ENCODE measurements at places on chromosomes 16 and 17.

- no peak for DNase-seq
These were observed 169.3 kb downstream of the RBFOX3 start for GRCh38 chr17:79441356-79442160.

DNA sequence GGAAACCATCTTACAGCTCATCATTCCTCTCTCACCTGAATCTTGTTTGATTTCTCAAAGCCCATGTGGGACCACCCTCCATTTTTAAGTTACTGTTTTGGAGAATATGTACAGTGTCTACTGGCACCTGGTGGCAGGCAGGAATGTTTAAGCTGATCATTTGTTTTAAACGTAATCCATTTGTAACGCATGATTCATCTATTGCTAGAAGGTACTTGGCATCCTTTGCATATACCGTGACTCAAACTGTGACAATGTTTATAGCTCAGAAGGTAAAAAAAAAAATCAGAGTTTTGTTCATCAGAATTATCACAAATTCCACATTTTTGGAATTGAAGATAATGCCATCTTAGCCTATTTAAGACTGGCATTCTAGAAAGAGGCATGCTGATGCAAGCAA, 1007.5 kb upstream of the EEF2KMT start:
- peak; percentile 36 for DNase-seq

DNA sequence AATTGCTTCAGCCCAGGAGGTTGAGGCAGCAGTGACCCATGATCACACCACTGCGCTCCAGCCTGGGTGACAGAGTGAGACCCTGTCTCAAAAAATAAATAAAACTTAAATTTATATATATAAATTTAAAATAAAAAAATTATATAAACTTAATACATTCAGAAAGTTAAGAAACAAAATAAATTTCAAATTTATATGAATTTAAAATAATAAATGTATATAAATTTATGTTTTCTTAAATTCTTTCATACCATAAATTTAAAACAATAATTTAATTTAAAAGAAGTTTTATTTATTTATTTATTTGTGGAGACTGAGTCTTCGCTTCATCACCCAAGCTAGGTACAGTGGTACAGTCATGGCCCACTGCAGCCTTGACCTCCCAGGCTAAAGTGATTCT, 20.2 kb downstream of the LYRM1 start:
- no peak for DNase-seq

GRCh38 chr16:12087901-12088421, 111.4 kb downstream of the SNX29 start:
- no peak for DNase-seq
